ENCODE measurements at places on chromosomes 11 and 22.

DNA sequence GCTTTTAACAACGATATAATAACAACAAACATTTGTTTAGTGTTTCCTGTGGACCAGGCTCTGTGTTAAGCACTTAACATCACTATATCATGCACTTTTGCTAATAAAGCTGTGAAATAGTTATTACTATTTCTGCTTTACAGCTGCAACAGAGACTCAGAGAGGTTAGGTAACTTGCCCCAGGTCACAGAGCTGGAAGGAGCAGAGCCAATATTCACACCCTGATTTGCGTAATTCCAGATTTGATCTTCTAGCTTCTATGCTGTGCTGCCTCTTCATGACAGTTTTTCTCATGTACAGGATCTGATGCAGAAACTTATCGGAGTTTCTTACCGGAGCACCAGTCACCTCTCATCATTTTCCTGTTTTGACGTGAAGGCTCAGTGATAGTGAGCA lies 33.6 kb upstream of the EHF start:
- DNase-seq: no peak

- DNase-seq: no peak
Measured at GRCh38 chr22:49291169-49291568, 536.5 kb downstream of the BRD1 start.

- DNase-seq: no peak
Measured at GRCh38 chr11:121451178-121451985, 732 bp upstream of the SORL1 start.

DNA sequence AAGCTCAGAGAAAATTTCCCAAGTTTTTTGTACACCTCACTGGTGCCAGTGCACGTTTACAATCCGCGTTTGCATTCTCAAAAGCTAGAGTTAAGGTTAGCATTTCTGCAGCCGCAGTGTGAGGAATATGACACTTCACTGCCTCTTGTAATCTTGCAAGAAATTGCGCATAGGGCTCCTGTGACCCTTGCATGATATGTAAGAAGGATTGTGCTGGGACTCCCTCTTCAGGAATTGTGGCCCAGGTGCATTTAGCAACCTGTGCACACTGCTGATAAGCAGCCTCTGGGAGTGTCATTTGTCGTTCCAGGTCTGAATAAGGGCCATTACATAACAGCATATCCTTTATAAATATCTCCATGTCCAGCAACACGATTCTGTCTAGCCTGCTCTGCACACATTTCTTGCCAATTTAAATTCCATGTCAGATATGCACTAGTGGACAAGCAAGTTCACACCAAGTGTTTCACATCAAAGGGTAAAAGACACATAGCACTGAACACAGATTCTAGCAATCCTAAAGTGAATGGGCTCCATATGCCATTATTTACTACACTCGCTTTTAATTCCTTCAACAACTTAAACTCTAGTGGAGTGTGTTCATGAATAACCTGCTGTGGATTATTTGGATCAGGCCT lies 69.2 kb upstream of the INCENP start:
- DNase-seq: no peak

DNA sequence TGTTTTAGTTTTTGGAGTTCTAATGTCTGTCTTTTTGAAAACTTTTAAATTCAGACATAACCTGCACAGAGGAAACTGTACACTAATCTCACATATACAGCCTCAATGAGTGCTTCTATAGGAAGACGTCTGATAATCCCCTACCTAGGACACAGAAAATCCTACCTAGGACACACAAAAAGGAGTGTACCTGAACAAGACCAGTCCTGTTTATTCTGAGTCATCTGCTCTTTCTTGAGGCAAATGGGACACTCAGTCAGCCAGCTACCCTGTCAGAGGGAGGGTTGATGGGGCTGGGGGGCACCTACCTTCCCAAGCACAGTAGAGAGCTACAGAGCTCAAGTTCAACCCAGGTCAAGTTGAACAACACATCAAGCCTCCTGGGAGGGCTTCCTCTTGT lies 346.6 kb upstream of the NCAM1 start:
- no peak for DNase-seq
